T-helper 17 cell (primary cell): ENCODE measurements at places on chromosomes 5 and 9. TPM values are rescaled to one million over a fixed set of nuclear protein-coding genes. Genes with fewer than 3 reads are reported as not detected.

SWI5 gene
- 6.1 TPM for total RNA-seq

SCGB3A2 gene
- not detected for total RNA-seq

- H3K4me3 ChIP-seq: no peak overlapping the region
- peak overlapping the region; percentile 32 for H3K27ac ChIP-seq
- DNase-seq: no peak
- H3K4me1 ChIP-seq: peaks cover 48% of the 10 kb centered on the region
- H3K36me3 ChIP-seq: peaks cover 6% of the 10 kb centered on the region
- H3K27me3 ChIP-seq: no peaks in the 10 kb centered on the region
Observed at GRCh38 chr5:6734781-6735180, 21.5 kb downstream of the TENT4A start.

TRAF1 gene
- total RNA-seq: 118 TPM

DNA sequence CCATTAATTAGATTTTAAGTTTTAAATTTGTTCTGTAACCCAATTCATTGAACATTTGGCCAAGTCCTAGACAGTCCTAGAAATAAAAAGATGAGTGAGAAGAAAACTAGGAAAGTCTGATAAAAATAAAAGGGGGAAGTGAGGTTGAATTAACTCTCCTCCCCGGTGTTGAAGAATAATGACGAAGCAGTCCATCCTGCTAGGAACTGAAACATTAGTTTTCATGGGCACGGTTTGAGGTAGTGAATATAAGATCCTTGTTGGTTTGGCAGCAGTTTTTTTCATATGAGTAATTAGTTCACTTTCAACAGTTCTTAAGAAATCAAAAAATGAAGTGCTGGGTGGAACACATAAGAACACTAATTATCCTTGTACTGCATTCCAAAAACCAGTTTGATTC, 103.1 kb downstream of the MTREX start:
- no peak for DNase-seq
- H3K36me3 ChIP-seq: peaks cover 9% of the 10 kb centered on the region
- no peak overlapping the region for H3K4me3 ChIP-seq
- H3K27me3 ChIP-seq: no peaks in the 10 kb centered on the region

- DNase-seq: no peak
- H3K27me3 ChIP-seq: peaks cover 8% of the 10 kb centered on the region
- no peak overlapping the region for H3K4me3 ChIP-seq
- no peaks in the 10 kb centered on the region for H3K4me1 ChIP-seq
- no peak overlapping the region for H3K27ac ChIP-seq
- H3K36me3 ChIP-seq: no peaks in the 10 kb centered on the region
Observed at GRCh38 chr9:69940674-69941073, 103.0 kb upstream of the MAMDC2 start.
